ENCODE measurements at places on chromosomes 13 and 19. TPM values are rescaled to one million over a fixed set of nuclear protein-coding genes. Genes with fewer than 3 reads are reported as not detected.

DNA sequence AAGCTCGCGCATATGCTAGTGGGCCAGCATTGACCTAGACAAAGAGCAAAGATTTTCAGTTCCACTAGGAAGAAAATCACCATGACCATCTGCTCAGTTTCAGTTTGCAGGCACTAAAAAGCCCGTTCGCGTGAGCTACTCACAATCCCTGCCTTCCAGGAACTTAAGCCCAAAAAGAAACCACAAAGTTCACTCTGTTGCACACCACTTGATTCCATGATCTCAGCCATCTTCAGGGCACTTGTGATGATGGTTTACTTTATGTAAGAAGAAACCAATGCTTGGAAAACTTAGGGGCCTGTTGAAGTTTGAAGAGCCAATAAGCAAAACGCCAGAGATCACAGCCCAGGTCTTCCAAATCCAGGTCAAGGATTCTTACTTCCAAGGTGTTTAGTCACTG is 45.0 kb upstream of the SLC15A1 start:
- no peak for DNase-seq

The KRTDAP gene
- total RNA-seq, result not detected

The GIPC1 gene
- total RNA-seq, result 296 TPM

The ZNF723 gene
- total RNA-seq, result not detected

- DNase-seq, result no peak
These were observed 6.5 kb upstream of the MIA start for GRCh38 chr19:40768869-40769268.

GRCh38 chr13:108669381-108669780 is 40.0 kb downstream of the MYO16 start:
- no peak for DNase-seq

The DAND5 gene
- total RNA-seq, result not detected

DNA sequence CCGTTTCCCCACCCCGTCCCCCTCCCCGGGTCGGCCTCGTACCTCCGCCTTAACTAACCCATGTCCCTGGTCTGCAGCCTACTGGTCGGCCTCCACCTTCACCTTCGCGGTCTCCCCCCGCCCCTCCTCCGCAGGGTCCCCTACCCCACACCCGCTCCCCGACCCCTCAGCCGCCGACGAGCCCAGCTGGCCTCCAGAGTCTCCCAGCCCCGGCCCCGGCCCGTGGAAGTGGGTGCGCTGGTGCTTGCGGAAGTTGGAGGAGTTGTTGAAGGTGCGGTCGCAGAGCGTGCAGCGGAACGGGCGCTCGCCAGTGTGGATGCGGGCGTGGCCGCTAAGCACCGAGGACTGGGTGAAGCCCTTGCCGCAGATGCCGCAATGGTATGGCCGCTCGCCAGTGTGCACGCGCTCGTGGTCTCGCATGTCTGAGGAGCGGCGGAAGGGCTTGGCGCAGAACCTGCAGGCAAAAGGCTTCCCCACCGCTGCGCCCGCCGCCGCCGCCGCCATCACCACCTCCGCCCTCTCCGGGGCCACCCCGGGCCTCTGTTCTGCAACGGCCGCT is 2.6 kb downstream of the ZNF784 start:
- DNase-seq, result no peak

GRCh38 chr13:45298206-45298505 is 42.8 kb downstream of the TPT1 start:
- DNase-seq, result no peak

- DNase-seq, result peak; percentile 85
These were observed 25.3 kb downstream of the CAPN12 start for GRCh38 chr19:38718747-38719543.

GRCh38 chr13:23350009-23350408 is 83.5 kb downstream of the SACS start:
- peak; percentile 43 for DNase-seq

DNA sequence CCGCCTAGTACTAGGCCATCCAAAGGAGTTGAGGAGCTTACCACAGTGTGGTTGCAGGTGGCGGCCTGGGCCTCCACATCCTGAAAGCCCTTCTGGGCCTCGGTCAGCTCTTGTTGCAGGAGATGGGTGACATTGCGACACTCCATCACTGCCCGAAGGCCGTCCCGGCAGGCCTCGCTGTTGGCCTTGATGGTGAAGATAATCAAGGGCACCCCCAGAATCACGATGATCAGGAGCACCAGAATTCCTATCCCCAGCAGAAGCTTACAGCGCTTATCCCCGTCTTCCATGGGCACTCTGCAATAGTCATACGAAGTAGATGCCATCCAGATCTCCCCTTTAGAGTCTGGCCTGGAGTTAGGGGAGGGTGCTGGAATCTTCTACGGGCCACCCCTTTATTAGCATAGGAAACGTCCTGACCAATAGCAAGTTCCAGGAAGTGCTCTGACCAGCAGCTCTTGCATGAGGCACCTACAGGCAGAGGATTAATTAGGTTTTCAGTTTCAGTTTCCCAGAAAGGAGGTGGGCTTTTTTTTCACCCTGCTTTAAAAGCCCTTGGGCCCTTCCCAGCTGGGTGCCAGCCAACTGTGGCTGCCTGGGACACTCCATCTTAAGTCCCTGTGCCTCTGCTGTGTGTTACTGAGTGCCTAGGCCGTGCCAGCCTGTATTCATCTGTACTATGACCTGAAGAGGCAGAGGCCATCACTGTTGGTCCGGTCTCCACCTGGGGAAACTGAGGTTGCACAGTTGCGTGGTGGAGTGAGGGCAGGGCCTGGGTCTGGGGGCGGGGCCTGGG is at the start of gene BST2:
TSS of gene BST2 (minus strand) at position 381 of the 796 bp plus-strand sequence. CDS start at position 326, 55 bp downstream.
- peak; percentile 72 for DNase-seq

DNA sequence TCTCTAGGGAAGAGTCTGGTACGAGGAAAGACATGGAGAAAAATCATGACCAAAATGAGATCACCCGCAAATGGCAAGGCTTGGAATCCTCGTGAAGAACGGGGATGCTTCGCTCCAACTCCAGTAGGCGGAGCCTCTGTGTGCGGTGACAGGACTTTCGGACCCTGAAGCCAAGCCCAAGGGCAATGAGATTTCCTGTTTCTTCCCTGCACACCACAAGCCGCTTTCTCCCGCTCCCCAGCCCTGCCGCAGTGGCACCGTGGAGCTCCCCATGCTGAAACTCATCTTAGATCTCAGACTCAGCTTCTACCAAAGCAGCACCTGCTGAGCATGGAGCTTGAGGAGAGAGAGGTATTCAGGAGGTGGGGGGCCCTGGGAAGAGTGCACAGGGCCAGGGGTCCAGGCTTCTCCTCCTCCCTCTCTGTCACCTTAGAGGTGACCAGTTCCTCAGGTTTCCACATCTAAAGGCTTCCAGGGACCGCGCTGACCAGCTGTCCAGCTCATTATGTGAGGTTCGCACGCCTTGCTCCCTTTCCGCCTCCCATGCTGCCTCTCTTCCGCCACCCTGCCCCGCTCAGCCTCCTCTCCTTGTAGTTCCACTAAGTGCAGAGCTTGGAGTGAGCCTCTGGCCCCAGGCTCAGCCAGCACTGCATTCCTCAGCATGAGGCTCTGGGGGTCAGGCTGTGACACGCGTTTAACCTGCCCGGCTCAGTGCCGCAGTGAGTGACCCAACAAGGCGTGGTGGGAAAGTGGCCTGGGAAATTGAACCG is 153.8 kb upstream of the SOX1 start:
- no peak for DNase-seq

GRCh38 chr13:97257800-97258799 is 36.0 kb downstream of the MBNL2 start:
- peak; percentile 93 for DNase-seq

The ZNF112 gene
- total RNA-seq, result 0.61 TPM
